Activated naive CD4-positive, alpha-beta T cell treated with anti-CD3 and anti-CD28 coated beads, Interleukin-2, amount 50 U/mL, for 72 hours (primary cell): ENCODE measurements at places on chromosomes 6 and 20. TPM values are rescaled to one million over a fixed set of nuclear protein-coding genes. Genes with fewer than 3 reads are reported as not detected.

The KCTD20 gene
- total RNA-seq, result 54.8 TPM

The COL9A1 gene
- not detected for total RNA-seq

- no peak for DNase-seq
These were observed 71.4 kb upstream of the PRSS16 start for GRCh38 chr6:27176096-27176495.

- no peak for DNase-seq
These were observed 40.1 kb downstream of the ADNP start for GRCh38 chr20:50891138-50891537.

DNA sequence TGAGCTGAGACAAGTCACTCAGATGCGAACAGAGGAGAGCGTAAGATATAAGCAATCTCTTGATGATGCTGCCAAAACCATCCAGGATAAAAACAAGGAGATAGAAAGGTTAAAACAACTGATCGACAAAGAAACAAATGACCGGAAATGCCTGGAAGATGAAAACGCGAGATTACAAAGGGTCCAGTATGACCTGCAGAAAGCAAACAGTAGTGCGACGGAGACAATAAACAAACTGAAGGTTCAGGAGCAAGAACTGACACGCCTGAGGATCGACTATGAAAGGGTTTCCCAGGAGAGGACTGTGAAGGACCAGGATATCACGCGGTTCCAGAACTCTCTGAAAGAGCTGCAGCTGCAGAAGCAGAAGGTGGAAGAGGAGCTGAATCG, 9.5 kb upstream of the SNRNP48 start:
- no peak for DNase-seq
